NCI-H1694 (cell line): ENCODE measurements at places on chromosomes 2 and 18.

GRCh38 chr2:239058766-239059165, 210.9 kb downstream of the TWIST2 start:
- no peak for DNase-seq

DNA sequence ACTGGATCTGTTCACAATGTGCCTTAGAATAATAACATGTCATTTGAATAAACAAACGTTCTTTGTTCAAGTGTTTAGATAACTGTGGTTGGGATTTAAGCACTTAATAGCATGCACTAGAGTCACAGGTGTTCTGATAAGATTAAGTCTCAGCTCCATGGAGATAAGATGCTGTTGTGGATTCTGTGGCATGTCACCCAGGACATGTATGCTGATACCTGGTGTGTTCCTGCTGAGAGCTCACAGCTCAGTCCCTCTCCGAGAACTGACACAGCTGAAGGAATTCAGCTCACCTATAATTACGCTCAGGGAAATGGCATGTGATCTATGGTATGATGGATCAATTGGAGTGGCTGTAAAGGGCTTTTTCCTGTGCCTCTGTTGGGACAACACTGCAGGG, 75.4 kb upstream of the ST6GAL2 start:
- DNase-seq, result no peak

DNA sequence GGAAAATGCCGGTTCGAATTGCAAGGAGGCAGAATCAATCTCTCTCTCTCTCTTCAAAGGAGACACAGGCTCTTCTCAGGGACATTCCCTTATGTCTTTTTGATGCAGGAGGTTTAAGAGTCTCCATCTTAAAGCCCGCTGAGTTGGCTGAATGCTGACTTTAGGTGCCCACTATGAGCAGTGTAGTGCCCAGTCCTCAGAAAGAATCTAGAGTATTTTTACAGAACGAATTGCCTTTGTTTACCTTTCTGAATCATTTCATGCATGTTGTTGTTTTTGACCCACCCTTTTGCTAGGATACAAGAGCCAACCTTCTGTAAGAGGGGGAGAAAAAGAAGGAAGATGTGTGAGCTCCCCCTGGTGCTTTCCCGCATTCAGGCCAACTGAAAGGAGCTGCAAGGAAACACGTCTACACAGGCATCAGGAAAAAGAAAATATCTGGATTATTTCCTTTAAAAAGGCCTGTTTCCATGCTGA, 193.5 kb upstream of the TCF4 start:
- DNase-seq, result peak; percentile 69

DNA sequence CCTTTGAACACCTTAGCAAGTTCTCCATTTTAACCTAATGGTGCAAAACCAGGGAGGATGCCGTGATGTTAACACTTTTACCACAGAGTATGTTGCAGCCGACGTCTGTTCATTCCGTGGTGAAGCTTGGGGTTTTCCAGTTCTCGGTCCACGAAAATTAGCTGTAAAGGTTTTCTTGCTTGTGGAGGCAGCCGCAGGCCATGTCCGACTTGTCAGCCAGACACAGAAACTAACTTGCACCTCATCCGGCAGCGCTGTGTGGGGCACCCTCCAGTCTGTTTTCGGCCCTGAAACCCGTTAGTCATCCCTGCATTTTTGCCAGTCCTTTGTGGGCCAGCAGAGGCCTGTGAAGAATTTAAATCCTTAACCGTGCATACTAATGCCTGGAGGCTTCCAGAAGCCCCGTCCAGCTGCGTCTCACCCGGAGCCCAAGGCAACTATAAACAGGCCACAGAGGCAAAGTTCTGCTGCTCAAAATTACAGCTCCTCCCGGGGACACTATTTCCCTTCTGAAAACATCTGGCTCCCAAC, 70.6 kb downstream of the SH3YL1 start:
- no peak for DNase-seq

DNA sequence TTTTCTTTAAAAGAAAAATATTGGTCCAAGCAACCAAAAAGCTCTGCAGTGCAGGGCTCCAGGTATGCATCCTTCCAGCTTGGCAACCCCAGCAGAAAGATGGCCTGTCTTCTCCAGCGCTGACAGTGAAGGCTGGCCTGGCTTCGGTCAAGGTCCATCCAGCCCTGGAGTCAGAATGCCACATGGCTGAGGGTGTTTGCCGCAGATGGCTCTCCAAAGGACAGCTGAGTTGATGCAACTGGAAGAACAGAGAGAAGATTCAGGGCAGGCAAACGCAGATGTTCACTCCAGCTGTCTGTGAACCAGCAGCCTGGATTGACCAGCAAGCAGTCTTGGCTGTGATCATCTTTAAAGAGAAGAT, 51.4 kb downstream of the MARCO start:
- DNase-seq, result no peak

DNA sequence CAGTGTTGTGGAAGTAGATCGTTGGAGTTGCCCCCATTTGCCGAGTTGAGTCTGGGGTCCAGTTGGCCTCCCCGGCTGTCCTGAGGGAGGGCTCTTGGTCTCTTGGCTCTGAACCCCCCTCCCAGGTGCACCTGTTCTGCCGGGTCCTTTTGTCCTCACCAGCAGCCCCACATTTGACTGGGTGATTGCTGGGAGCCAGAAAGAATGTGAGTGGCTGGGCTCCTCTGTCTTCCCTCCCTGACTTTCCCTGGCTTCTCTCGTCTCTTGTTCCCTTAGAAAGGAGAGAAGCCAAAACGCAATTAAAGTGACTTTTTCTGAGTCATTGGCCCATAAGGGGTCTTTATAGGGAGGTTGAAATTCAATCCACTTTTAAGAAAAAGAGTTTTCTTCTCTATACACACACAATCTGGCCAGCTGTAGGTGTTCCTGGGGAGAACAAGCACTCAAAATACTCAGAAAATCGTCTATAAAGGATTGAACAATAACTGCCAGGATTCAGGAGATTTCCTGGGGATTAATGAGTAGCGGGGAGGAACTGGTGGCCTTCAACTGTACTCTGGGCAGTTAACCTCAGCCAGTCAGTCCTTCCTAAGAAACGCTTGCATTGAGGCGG, 131.0 kb downstream of the TMEM182 start:
- no peak for DNase-seq

- no peak for DNase-seq
These were observed 31.0 kb upstream of the SLC9A2 start for GRCh38 chr2:102588213-102588939.

- DNase-seq, result no peak
These were observed 192.9 kb downstream of the SMAD7 start for GRCh38 chr18:48757906-48758305.

DNA sequence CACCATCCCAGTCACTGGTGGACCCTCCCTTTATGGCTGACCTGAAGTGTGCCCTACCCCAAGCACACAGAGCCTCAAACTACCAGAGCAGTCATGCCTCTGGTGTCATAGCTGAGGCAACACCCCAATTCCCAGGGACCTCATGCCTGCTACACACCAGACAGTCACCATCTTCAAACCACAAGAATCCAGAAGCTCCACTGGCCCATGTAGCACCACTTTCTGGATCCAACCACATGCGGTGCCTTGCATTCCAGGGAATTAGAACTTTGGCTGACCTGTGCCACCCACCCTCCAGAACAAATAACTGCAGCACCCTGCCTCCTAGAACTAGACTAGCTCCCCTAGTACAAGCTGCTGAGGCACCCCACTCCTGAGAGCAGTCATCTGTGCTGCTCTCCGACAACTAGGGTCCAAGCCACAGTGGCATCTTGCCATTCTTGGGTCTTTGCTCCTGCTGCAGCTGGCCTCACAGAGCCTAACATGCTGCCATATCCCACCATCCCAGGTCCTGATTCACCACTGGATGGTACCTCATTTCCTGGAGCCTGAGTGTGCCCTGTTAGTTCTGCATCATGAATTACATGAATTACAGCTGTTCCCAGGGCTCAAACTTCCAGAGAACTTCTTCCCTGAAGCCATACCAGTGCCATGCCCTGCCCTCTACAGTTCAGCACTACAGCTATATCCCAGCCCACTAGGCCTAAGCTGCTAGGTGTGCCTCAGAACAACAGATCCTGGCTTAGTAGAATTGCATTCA, 243.8 kb upstream of the CHST9 start:
- DNase-seq, result no peak

DNA sequence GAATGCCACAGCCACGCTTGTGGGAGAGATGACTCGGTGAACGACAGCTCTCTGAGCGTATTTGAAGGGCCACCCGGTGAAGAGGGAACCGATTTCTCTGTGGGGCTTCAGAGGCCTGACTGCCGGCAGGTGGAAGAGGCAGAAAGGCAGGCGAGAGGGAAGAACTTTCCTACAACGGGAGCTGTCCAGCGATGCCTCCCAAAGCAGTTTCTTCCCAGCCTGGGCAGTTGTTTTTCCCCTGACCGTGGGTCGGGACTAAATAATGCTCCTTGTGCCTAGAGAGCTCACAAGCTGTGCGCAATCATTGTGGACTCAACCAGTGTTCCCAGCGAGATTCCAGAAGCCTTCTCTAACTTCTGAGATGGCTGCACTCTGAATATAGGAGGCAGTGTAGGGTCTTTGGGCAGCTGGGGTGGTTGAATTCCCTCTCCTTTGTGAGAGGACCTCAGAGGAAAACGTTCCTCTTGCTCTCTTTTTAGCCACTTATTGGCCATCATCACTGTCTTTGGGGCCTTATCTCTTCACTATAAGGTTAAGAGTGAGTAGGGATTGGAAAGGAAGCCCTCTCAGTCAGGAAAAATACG, 710 bp downstream of the SEC11C start:
- no peak for DNase-seq

- DNase-seq, result no peak
These were observed 820.2 kb downstream of the TRIB2 start for GRCh38 chr2:13536941-13537340.

DNA sequence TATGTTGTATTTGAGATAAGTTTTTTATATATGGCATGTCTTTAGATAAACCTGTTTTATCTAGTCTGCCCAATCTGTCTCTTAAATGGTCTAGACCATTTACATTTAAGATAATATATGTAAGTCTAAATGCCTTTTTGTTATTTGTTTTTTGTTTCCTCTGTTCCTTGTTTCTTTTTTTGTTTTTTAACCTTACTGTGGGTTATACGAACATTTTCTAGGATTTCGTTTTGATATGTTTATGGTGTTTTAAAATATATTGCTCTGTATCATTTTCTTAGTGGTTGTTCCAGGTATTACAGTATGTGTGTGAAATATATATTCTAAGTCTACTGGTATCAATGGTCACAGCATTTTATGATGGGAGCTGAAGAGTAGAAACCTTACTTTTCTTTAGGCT, 13.3 kb downstream of the BCL2L11 start:
- DNase-seq, result no peak
